Fibroblast of skin of left biceps (primary cell): ENCODE measurements at places on chromosomes 4 and X.

DNA sequence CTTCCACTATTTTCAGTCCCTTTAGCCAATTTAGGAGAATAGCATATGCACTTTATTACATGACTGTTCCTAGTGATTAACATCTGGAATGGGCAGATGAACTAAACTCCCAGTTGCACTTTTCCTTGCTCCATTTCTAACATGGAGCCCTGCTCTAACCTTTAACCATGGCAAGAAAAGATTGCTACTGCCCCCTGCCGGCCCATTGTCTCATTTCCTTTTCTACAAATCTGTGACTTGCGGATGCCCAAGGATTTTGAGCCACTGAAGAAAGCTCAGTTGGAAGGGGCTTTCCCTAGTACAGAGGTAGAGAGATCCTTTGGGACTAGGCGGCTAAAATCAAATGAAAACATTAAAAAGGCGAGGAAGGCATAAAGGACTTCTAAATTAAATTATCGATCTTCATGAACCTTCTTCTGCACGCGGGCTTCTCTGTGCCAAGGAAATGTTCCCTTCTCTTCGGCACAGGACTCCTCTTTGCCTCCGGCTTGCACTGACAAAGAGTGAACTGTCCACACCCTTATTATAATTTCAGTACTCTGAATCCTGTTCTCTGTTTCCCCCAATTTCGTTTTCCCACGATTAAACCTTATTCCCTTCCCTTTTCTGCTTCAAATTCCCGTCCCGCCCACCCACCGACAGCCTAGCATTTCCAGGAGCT lies 577 bp upstream of the GLRA2 start:
- DNase-seq: peak; percentile 19

DNA sequence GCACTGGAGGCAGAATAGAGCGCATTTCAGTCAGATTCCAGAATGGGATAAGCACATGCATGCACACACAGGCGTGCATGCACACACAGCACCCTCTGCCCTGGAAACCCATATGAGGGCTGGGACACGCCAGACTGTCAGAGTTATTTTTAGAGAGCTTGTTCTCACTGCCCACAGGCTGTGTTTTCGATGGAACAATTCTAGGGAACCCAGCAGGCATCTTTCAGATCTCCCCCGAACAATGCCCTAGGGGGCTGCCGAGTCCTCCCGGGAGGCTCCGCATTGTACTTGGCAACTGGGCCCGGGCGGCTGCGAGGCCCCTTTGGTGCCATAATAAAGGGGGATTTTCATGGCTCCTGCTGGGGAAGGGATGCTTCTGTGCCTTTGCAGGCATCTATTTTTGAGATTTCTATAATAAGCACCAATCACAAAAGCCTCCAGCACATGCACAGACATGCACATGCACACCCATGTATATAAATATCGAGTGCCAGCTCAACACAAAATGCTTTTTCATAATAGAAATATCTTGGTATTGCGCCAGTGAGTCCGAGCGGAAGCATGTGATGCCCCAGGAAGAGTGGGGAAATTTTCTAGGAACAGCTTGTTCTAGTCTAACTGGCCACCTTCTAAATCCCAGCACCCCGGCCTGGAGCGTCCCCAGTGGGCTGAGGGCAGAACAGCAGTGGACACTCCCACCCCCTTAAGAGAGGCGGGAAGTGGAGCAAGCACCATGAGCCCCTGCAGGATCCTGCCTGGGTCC lies 88.5 kb downstream of the PHKA2 start:
- DNase-seq: no peak

GRCh38 chr4:123833171-123833643 lies 436.6 kb downstream of the SPRY1 start:
- DNase-seq: no peak

DNA sequence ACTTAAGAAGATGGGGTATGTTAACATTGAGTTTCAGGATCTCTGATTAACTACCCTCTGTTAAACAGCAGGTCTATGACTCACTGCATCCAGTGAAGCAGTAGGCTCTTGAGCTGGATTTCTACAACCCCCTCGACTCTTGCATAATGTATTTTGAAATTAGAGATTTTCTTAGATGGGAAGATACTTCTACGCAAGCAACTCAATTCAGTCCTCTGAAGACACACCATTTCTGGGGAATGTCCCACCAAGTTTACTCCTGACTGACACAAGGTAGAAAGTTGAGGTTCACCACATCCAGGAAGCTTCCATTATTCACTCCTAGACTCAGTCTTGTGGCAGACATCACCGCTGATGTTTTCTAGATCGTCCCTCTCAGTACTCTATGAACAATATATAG lies 12.9 kb downstream of the PALLD start:
- no peak for DNase-seq

GRCh38 chr4:142405021-142405694 lies 440.9 kb downstream of the INPP4B start:
- DNase-seq: no peak

- DNase-seq: no peak
These were observed 16.3 kb downstream of the PPP2R3B start for GRCh38 chrX:370244-370962.

DNA sequence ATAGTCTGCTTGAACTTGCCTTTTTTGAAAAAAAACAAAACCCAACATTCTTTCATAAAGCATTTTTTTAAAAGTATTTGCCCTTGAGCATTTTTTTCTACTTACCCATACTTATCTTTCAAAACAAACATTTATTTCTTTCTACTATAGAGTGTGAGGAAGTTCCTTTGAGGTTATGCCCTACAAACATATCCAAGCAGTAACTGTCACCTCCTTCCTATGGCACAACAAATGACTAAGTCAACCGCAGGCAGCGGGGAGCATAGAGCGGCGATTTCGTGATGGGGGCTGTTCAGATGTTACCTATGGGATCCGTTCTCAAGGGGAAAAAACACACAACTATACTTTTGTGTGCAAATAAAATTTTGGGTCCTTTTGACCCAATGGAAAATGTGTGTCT lies 19.4 kb downstream of the SPRY1 start:
- DNase-seq: no peak

DNA sequence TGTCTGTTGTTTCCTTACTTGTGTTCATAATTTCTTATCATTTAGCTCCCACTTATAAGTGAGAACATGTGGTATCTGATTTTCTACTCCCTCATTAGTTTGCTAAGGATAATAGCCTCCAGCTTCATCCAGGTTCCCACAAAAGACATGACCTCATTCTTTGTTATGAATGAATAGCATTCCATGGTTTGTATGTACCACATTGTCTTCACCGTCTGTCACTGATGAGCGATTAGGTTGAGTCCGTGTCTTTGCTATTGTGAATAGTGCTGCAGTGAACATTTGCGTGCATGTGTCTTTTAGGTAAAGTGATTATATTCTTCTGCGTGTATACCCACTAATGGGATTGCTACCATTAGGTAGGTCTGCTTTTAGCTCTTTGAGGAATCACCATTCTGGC lies 624.3 kb upstream of the EPHA5 start:
- DNase-seq: no peak

DNA sequence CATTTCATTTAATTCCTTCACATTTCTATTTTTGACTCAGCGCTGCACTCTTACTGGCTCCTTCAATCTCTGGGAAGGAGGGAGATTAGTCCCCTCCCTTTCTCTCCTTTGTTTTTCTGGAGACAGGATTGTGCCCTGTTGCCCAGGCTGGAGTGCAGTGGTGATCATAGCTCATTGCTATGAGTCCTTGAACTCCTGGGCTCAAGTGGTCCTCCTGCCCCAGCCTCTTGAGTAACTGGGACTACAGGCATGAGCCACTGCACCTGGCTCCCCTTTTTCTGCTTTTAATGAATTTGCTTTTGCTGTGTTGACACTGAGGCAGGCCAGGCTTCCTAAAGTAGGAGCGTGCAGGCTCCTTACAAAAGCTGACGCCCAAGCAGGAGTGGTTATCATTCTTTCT lies 10.5 kb downstream of the TBC1D14 start:
- DNase-seq: no peak

DNA sequence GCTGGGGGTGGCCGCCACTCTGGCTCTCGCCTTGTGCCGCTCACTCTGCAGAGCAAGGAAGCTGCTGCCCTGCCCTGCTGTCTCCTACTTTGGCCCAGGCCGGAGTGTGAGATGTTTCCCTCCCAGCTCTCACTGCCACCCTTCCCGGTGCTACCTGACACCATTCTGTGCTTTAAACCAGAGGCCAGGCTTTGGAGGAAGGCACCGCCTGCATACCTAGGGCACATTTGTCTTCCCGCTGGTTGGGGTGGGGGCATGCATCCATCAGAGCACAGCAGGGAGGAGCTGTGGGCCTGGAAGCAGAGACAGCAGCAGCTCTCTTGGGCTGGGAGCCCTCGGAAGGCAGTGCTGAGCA lies 96.9 kb upstream of the PSAPL1 start:
- DNase-seq: no peak

DNA sequence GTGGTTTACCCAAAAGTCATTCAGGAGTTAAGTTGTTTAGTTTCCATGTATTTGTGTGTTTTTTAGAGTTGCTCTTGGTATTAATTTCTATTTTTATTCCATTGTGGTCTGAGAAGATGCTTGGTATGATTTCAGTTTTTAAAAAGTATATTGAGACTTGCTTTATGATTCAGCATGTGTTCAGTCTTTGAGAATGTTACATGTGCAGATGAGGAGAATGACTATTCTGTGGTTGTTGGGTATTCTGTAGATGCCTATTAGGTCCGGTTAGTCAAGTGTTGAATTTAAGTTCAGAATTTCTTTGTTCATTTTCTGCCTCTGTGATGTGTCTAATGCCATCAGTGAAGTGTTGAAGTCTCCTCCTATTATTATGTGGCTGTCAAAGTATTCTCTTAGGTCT lies 249.4 kb downstream of the ARHGAP10 start:
- no peak for DNase-seq

GRCh38 chr4:156968479-156968984 lies 3.1 kb downstream of the PDGFC start:
- peak; percentile 60 for DNase-seq

DNA sequence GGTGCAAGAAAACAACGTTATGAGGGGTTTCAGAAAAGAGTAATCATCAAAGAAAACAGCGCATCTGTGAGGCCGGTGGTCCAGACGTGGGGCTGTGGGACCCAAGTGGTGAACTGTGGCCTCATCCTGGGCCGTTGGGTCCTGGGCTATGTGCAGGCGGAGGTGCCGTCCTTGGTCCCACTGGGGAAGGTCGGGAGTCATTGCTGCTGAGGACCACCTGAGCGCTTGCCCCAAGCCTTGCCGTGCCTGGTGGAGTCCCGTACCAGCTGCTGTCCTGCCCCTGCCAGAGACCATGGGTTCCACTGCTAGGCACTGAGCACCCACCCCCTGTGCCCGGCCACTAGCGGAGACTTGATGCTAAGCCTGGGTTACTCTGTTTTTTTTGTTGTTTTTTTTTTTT lies 25.5 kb upstream of the UVSSA start:
- no peak for DNase-seq

DNA sequence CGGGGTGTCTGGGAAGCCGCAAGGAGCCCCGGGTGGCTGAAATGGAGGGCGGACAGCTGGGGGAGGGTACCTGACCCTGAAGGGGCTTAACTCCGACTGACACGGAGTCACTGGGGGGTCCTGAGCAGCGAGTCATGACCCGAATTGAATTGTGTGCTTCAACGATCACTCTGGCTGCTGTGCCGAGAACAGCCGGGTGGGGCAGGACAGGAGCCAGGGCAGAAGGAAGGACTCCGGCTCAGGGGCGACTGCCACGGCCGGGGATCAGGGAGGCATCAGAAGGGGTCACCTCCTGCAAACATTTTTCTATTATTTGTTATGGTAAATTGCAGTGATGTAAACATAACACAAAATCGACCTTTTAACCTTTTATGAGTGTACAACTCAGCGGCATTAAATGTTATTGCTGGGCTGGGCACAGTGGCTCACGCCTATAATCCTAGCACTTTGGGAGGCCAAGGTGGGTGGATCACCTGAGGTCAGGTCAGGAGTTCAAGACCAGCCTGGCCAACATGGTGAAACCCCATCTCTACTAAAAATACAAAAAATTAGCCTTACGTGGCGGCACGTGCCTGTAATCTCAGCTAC lies 21.6 kb downstream of the ZFYVE28 start:
- DNase-seq: no peak

- no peak for DNase-seq
These were observed 66.1 kb downstream of the NR3C2 start for GRCh38 chr4:148376151-148376550.

DNA sequence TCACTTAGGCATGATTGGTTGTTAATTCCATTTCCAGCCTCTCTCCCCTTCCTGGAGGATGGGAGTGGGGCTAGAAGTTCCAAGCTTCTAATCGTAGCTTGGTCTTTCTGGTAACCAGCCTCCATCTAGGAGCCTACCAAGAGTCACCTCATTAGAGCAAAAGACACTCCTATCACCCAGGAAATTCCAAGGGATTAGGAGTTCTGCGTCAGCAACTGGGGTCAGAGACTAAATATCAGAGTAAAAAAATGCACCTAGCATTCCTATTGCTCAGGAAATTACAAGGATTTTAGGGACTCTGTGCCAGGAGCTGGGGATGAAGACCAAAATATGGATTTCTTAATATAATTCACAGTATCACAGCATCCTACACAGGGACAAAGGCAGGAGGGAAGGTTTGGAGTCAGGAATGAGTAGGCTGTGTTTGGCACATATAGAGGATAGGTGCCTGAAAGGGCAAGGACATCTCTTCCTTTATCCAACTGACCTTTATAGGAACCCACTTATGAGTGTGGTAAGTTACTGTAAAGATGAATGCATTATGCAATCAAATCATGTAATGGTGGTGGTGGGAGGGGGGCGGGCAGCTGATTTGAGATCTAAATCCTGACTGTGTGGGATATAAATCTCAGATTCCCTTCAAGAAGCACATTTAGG lies 30.5 kb upstream of the LIMCH1 start:
- DNase-seq: no peak

DNA sequence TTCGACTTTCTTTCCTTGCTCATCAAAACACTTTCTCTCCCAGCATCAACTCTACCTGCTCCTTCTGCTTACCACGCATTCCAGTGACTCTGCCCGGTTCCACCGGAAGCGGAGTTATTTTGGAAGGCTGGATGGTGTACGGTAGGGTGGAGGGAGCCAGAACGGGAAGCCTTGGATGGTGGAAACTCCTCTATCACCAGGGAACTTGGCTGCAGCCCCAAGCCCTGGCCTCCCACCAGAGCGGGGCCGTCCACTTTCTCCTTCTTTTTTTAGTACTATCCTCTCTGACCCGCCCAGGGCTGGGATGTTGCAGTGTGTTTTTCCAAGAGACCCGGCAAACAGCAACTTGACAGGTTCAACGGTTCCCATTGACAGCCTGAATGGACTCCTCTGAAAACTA lies 27.6 kb downstream of the ADGRG2 start:
- DNase-seq: no peak

- DNase-seq: no peak
These were observed 1453.1 kb downstream of the ARAP2 start for GRCh38 chr4:34791209-34791608.

DNA sequence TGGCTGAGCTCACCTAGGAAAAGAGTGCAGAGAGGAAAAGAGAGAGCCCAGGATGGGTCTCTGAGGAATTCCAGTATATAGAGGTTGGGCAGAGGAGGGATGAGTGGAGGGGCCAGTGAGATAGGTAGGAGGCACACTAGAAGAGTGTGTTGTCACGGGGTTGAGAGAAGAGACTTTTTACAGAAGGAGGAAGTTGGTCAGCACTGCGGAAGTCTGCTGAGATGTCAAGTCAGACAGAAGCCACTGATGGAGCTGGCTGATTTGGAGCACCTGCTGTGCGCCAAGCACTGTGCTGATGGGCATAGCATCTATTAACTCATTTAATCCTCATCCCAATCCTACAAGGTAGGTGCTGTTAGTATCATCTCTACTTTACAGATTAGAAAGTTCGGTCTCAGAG lies 60.4 kb downstream of the EFNB1 start:
- DNase-seq: no peak
